ENCODE measurements at places on chromosomes 7 and 10.

DNA sequence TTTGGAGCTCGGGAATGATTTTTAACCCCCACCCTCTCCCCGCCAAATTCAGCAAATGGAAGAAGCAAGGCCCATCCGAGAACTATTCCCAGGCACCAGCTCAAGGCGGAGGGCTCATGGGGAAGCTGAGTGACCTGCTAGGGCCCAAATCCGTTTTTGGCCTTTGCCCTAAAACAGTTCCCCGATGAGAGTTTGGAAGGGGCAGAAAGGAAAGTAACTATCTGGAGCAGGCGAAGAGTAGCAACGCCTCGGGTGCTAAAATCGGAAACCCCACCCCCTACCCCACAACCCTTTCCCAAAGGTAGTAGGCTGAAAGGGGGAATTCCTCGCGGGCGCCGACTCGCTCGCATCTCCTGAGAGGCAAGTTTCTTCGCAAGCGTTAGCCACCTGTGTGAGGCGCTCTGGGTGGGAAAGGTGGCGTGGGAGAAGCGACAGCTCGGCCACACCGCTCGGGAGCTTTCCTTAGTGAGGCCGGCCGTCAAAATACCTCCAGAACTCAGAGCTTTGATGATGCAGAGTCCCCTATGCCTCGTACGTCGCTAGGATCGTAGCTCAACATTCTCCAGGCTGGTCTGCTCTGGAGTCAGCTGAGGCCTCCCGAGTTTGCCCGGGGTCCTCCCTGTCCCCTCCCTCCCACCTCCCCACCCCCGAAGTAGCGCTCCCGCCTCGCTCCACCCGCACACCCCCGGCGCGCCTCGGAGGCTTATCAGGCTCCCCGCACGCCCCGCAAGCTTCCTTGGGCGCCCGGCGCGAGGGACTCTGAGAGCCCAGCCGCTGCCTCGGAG lies 642 bp upstream of the PRKG1 start:
- no peak for DNase-seq

- DNase-seq = no peak
Measured at GRCh38 chr7:4774658-4775249, 669 bp upstream of the AP5Z1 start.

GRCh38 chr10:1368842-1369171 lies 312.6 kb downstream of the WDR37 start:
- DNase-seq = no peak

GRCh38 chr10:24707445-24707844 lies 16.2 kb downstream of the ARHGAP21 start:
- no peak for DNase-seq

GRCh38 chr10:76451911-76452310 lies 1020.5 kb downstream of the LRMDA start:
- no peak for DNase-seq

- no peak for DNase-seq
Measured at GRCh38 chr7:47404010-47404409, 177.9 kb downstream of the TNS3 start.

DNA sequence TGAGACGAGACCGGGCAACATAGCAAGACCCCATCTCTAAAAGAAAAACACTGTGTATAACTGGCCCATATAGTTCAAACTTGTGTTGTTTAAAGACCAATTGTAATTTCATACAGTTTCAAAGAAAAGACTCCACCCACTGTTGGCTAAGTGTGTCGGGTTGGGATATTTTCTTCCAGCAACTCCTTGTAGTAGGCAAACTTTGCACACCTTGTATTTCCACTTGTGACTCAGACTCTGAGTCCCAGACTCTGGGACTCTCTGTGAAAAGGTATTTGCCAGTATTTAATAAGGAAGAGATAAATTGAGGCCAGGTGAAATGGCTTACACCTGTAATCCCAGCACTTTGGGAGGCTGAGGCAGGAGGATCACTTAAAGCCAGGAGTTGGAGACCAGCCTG lies 29.3 kb upstream of the RHBDD2 start:
- DNase-seq = no peak

DNA sequence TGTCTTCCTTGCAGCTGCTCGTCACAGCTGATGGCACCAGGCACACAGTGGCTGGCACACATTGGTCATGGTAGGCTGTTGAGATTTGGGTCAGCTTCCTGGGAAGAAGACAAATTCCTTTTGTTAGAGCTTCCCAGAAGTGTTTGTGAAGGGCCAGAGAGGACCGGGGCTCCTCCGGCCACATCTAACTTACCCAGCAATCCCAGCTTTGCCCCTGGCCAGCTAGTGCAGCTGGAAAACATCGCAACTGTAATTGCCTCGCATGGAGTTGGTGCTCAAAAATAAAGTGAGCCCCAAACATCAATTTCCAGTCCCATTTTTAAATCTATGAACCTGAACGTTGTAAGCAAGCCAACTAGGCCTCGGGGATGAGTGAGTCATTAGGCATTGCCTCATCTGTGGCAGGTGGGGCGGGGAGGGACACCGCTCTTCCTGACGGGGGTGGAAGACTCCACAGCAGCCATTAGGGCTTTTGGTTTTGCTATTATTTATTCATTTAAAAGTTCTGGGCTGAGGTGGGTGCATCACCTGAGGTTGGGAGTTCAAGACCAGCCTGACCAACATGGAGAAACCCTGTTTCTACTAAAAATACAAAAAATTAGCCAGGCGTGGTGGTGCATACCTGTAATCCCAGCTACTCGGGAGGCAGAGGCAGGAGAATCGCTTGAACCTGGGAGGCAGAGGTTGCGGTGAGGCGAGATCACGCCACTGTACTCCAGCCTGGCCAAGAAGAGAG lies 12.4 kb downstream of the CPA5 start:
- no peak for DNase-seq

DNA sequence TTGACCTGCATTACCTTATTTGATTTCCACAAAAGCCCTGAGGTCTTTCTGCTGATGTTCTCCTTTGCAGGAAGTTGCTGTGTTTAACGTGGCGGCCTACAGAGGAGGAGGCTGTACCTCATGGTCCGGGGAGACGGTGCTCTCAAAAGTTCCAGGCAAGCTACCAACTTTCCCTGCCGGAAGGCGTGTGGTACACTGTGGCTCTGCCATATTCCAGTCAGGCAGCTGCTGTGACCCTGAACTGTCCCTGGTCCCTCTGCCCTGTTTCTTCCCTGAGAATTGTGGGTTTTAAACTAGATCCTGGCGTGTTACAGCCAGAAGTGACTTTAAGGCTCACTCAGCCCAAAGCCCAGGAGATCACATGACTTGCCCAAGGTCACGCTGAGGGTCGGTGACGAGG lies 139.2 kb downstream of the TEX36 start:
- no peak for DNase-seq

DNA sequence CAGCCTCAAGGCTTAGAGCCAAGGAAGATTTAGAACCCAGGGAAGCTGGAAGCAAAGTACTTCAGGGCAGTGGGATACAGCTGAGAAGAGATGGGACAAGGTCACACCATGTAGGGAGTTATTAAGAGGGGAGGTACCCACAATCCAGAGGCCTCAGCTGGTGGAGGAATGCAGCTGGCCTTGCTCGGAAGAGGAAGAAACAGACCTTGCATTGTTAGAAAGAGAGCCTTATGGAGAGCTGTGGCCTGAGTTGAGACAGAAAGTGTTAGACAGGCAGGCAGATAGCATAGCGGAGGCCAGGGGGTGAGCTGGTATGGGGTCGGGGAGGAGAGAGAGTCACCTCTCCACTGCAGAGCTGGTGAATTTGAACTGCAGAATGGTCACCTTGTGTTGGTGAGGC lies 173.1 kb downstream of the JCAD start:
- DNase-seq = no peak

- DNase-seq = no peak
Measured at GRCh38 chr10:101858723-101859500, 15.3 kb upstream of the KCNIP2 start.

DNA sequence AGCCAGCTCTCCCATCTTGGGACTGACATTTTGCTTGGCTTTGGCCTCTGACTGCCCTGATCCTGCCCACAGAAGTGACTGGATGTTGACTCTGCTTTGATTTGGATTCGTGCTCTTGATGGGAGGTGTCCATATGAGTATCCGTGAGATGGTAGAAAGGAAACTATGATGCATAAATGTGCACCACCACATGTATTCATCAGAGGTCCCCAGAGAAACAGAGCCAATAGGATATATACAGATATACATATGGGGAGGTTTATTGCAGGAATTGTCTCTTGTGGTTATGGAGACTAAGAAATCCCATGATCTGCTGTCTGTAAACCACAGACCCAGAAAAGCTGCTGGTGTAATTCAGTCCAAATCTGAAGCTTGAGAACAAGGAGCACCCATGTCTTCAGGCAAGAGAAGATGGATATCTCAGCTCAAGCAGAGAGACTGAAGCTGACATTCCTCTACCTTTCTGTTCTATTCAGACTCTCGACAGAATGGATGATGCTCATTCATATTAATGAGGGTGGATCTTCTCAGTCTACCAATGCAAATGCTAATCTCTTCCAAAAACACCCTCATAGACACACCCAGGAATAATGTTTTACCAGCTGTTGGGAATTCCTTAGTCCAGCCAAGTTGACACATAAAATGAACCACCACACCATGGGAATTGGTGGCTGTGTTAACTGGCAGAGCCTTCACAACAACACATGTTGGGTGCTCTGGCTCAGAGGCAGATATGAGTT lies 390.7 kb downstream of the CCSER2 start:
- no peak for DNase-seq

GRCh38 chr10:128825626-128826025 lies 641.4 kb upstream of the MGMT start:
- no peak for DNase-seq

GRCh38 chr10:14056610-14057332 lies 274.0 kb downstream of the FRMD4A start:
- DNase-seq = no peak

GRCh38 chr10:101903827-101904550 lies 60.4 kb upstream of the KCNIP2 start:
- DNase-seq = no peak

- DNase-seq = no peak
Measured at GRCh38 chr7:143351060-143351459, 11.5 kb downstream of the FAM131B start.

DNA sequence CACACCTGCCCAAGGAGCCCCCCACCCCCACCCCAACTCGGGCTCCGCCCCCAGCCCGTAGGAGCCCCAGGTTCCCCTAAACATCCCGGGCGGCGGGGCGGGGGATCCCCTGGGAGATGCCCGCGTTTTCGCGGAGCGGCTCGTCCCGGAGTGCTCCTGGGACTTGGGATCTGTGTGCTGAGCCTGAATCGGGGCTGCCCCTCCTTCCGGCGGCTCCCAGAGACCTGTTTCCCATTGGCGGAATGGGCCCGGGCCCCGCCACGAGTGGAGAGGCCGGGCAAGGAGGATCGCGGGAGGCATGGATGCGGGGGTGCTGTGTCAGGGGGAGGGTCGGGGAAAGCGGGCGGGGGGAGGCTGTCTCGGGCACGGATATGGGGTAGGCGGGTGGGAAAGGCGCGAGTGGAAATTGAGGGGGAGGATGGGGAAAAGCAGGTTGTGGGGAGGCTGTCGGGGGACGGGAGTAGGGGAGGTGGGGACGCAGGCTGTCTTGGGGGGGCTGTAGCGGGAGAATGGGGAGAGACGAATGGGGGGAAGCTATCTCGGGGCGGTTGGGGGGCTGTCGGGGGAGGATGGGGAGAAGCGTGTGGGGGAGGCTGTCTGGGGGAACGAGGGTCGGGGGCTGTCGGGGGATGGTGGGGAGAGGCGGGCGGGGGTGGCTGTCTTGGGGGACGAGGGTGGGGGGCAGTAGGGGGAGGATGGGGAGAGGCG lies 572 bp upstream of the BHLHA15 start:
- DNase-seq = no peak

- no peak for DNase-seq
Measured at GRCh38 chr7:47714669-47715607, 133.0 kb upstream of the TNS3 start.

DNA sequence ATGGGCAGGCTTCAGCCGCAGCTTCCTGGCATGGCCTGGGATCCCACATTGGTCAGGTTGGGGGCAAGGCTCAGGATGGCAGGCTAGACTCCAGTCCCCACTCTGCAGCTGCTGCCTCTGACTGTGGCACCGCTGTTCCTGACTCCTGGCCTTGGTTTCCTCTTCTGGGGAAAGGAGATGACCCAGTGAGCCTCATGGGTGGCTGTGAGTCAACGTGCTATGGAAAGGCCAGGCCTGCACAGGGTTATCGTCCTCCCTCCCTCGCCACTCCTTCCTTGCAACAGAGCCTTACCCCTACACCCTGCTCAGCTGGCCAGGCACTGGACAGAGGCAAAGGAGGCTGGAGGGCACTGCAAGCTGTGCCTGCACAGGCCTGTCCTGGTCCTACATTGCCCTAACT lies 36.1 kb upstream of the CHST15 start:
- DNase-seq = no peak

DNA sequence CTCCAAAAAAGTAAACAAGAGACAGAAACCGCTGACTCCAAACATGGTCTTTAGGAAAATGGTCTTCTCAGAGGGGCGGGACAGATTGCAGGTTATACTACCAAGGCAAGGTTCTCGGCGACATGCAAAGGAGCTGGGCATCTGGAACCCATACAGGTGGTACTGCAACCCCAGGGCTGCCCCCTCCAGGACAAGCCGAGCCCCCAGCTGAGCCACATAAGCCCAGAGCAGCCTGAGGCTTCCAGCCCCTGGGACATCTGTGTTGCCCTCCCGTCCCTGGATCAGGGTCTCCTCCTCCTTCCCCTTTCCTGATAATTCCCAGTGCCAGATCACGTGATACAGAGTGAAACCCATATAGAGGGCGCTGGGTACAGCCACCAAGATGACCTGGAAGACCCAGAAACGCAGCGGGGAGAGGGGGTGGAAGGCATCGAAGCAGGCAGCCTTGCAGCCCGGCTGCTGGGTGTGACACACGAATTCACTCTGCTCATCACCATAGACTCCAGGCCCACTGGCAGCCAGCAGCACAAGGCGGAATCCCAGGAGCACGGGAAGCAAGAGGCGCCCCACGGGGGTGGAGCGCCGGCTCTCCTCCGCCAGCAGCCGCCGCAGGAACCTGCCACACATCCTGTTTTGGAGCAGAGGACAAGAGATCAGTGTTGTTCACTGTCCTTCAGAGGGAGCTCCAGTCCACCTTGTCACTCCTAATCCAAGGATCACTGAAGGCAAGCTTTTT lies at the start of gene GJC3:
GJC3 (minus strand) TSS at position 627 of the 736 bp plus-strand sequence; CDS start at position 627, 0 bp downstream.
- DNase-seq = peak; percentile 10

DNA sequence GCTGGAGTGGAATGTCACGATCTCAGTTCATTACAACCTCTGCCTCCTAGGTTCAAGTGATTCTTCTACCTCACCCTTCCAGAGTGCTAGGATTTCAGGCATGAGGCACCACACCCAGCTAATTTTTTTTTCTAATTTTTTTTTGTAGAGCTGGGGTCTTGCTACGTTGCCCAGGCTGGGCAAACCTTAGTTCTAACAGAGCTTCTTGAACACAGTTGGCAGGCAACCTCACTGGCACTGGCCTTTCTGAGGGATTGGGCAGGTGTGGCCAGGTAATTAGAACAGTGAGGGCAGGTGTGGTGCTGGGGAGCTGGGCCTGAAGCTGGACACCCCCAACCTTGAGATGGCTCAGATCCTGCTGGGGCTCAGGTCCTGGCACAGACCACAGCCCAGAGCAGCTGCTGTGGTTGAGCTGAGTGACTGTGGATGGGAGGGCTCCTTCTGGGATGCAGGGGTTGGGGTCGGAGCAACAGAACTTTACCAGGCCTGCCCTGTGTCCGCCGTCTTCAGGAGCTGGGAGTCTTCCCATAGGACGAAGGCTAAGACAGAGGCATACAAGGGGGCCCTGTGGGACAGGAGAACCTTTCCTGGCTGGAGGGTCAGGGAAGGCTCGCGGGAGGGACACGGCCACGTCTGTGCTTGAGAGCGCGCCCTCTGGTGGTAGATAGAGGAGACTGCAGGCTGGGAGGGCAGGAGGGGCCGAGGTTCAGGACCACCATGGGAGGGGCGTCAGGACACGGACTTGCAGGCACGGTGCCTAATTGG lies 48.2 kb downstream of the COL26A1 start:
- DNase-seq = peak; percentile 14

GRCh38 chr7:50356212-50356944 lies 51.9 kb downstream of the IKZF1 start:
- no peak for DNase-seq

- DNase-seq = peak; percentile 8
Measured at GRCh38 chr7:82572195-82572880, 128.8 kb upstream of the CACNA2D1 start.
